ENCODE measurements at places on chromosomes 1 and 21.
A peak's percentile ranks its signal among the peaks of the same experiment; 100 is the strongest.

- no peak for DNase-seq
Measured at GRCh38 chr1:153944005-153944826, 2.3 kb downstream of the DENND4B start.

- no peak for DNase-seq
Measured at GRCh38 chr1:88275259-88275862, 408.7 kb upstream of the PKN2 start.

DNA sequence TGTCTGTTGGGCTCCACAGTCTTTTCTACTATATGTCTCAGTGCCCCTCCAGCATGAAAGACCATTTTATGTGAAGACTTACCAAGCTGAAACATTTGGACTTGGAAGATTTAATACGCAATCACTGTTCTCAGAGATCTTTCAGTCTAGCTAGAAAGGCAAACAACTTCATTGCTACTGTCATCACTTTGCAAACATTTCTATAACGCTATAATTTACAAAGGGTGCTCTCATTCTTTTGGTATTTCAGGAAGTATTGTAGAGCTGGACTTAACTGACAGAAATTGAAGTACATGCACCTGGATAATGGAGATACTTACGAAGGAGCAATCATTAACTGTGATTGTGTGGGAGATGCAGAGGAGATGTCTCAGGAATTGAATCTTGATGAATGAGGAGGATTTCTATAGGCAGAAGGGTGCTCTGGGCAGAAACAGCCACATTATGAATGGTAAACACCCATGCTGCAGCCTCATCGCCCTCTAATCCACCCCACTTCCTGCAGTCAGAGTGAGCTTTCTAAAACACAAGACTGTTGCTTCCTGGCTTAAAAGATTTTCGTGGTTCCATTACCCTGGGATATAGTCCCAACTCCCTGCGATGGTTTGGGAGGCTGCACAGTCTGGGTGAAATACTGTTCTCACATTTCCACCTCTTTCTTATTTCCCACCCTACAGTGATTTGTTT lies 75.1 kb upstream of the GNG12 start:
- DNase-seq: no peak

DNA sequence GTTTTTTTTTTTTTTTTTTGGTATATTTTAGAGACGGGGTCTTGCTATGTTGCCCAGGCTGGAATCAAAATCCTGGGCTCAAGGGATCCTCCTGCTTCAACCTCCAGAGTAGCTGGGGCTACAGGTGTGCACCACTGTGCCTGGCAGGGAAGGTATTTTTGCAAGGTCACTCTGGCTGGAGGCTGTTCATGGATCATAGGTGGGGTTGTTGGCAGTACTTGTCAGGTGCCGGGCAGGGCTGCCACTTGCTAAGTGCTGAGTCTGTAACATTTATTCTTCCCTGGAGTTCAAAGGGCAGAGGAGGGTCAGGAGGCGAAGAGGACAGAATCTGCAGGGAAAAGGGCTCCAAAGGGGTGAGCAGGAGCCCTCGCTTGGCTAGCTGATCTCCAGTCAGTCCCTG lies 24.1 kb downstream of the A3GALT2 start:
- DNase-seq: no peak

DNA sequence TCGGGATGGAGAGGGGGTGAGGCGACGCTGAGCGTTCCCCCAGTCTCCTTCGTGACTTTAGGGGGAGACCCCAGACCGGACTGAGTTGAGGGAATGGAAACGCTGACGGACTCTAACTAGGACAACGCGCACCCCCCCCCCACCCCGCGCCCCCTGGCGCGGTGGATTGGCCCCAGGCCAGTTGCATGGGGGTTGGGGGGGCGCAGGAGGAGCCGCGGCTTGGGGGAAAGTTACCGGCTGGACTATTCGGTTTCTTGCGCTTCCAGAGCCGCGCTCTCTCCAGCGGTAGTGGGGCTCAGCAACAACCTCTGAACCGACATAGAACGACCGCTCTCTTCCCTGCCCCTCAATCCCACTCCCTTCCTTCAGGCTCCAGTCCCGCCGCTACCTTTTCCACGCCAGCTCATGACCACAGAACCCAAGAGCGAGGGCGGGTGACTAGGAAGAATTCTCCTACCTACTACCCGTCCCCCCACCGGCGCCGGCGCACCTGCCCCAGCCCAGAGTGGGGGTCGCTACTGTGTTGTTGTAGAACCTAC lies 694 bp downstream of the ZBTB7B start:
- peak; percentile 52 for DNase-seq

- DNase-seq: no peak
Measured at GRCh38 chr1:56535362-56535761, 44.0 kb downstream of the PLPP3 start.

- DNase-seq: no peak
Measured at GRCh38 chr1:40907899-40908298, 45.7 kb upstream of the CITED4 start.
